BJ (cell line): ENCODE measurements at places on chromosomes 5 and 9.

DNA sequence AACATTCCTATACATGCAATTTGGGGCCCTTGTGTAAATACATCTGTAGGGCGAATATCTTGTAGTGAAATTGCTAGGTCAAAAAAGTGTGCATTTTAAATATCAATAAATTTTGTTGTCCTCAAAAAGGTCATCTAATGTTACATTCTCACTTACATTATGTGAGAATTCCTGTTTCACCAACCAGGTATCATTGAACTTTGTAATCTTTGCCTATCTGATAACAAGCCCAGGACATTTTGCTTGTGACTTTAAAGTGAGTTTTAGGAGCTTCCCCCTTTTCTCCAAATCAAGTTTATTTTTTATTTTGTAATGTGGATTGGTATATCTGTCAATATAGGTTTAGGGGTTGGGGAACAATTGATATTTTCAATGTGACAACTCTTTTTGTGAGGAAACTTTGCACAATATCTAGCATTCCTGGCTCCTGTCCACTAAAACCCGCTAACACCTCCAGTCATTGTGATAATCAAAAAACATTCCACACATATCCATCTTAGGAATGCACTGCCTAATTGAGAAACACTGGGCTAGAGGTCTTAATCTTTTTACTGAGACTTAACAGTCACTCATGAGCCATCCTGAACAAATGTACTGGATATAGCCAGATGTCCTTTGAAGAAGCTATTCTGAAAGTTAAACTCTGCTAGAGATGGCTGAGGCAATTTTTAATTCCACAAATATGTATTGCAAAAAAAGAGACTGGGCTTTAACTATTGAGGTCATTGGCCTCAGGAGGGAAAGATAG is 72.5 kb upstream of the SLC1A1 start:
- DNase-seq = peak; percentile 37

- no peak for DNase-seq
These were observed 43.0 kb downstream of the PIK3R1 start for GRCh38 chr5:68258531-68258930.

DNA sequence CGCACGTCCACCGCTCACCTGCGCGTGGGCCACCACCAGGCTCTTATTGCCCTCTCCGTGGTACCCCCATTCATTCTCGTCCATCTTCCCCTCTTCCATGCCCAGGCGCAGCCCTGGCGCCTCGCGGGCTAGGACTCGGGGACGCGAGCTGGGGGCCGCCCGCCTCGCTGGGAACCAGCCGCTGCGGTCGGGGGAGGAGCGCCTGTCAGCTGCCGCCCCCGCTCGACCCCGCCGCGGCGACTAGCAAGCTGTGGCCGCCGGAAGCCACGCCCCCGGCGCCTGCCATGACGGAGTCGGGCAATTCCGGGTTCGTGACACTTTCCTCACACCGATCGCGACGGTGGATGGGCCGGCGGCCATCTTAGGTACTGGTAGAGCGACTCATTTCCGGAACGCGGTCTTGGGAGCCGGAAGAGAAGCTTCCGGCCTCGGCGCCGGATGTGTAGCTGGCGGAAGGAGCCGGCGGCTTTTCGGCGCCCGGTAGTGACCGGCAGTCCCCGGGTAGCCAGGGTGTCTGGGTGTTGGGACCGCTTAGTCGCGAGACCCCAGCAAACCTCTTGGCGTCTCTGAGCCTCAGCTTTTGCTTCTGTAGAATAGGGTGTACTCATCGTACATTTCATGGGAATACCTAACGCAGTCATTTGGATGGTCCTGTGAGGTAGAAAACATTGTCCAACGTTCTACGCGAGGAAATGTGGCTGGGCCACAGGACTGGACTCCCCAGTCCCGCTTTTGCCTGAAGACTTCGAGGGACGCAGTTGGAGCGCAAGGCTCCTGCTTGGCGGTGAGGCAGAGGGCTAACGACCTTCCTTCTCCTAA is at the start of gene IPPK:
Gene IPPK (minus strand): TSS at position 242 of the 819 bp plus-strand sequence. CDS start 143 bp downstream, at position 99.
- DNase-seq = peak; percentile 93

- peak; percentile 69 for DNase-seq
These were observed 199.7 kb downstream of the GLIS3 start for GRCh38 chr9:4099976-4100735.

DNA sequence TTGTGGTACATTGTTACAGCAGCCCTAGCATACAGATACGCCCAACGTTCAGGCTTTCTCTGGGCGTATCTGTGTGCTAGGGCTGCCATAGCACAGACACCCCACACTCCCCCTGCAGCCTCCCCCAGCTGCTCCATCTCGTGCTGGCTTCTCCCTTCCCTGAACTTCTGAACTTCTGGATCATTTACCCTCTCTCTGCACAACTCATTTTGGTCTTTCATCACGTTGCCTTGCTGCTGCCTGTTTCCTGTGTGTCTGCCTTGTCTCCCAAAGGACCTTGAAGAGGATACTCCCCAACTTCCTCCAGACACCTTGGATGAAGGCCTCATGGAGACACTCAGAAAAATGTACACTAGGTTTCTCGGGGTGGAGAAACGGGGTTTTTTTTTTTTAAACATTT is 37.3 kb downstream of the SLIT3 start:
- DNase-seq = no peak

DNA sequence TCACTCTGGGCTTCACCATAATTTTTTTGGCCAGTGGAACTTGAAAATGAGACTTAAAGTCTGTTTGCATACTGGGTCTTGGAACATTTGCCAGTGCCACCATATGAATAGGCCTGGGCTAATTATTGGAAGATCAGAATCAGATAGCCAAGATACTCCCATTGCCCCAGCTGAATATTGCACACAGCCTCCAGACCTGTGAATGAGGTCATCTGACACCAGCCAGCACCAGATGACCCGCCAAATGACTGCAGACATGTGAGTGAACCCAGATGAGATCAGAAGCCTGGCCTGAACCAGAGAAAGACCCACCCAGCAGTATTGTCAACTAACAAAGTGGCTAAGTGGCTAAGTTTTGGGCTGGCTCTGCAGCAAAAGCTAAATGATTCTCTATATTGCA is 220.5 kb upstream of the MPDZ start:
- DNase-seq = no peak

DNA sequence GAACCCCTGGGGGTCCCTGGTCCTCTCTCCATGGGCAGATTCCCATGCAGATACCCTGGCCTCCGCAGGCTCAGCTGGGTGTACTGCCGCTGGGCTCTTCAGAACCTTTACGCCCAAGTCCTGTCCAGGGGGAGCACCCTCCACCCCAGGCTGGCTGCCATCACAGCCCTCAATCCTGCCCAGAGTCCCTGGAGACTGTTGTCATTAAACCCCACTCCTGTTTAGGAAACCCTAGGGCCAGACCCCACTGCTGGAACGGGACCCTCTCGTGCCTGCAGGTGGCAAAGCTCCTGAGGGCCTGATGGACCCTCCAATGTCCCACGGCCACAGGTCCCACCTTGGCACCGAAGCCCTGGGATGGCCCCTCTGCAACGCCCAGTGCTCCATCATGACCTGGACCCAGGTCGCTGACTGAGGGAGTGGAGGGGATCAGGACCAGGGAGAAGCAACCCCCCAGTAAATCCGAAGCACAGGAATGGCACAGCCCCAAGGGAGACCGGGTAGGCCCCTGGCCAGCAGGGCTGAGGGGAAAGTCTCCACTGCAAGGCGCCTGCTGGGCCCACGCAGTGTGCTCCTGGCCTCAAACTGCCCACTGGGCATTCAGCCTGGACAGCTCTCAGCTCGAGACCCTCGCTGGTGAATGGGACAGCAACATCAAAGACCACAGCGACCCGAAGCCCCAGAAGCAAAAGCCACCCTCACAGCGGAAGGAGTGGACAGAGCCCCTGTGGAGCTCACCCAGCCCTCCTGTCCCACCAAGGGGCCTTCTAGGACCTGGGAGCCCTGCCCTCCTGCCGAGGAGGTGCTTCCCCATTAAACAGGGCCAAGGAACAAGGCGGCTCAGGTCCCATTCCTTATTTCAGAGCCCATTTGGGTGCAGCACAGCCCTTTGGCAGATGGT is 8.3 kb downstream of the ZDHHC11B start:
- DNase-seq = no peak
